ENCODE measurements at places on chromosomes 1 and 21. TPM values are rescaled to one million over a fixed set of nuclear protein-coding genes. Genes with fewer than 3 reads are reported as not detected.

PYCR2 gene
- 43.4 TPM for total RNA-seq

TTLL7 gene
- 0.98 TPM for total RNA-seq

HSD3B1 gene
- not detected for total RNA-seq

PHACTR4 gene
- 25.8 TPM for total RNA-seq

KIAA0040 gene
- total RNA-seq = 17.6 TPM

LYPD8 gene
- total RNA-seq = not detected

CDC7 gene
- 4.7 TPM for total RNA-seq

PROX1 gene
- 13.8 TPM for total RNA-seq

ATP1A2 gene
- not detected for total RNA-seq

NECTIN4 gene
- 0.65 TPM for total RNA-seq

AGL gene
- total RNA-seq = 12.3 TPM

GUCA2A gene
- total RNA-seq = not detected

TMPRSS2 gene
- not detected for total RNA-seq

TMEM269 gene
- total RNA-seq = not detected

CELA3B gene
- total RNA-seq = not detected

IVL gene
- not detected for total RNA-seq

NGF gene
- not detected for total RNA-seq

TMEM51 gene
- total RNA-seq = 12.4 TPM

ADAMTS5 gene
- total RNA-seq = under 0.01 TPM

IL10 gene
- not detected for total RNA-seq

KIF17 gene
- total RNA-seq = 11.8 TPM

B3GALT5 gene
- total RNA-seq = 0.10 TPM

RSPO1 gene
- not detected for total RNA-seq

ETV3L gene
- total RNA-seq = not detected

SLC6A17 gene
- 0.76 TPM for total RNA-seq

GCSAML gene
- total RNA-seq = not detected

AGTRAP gene
- total RNA-seq = 50.6 TPM

CACNA1S gene
- total RNA-seq = not detected

WNT2B gene
- total RNA-seq = 2.3 TPM

TFF3 gene
- 32.0 TPM for total RNA-seq

ATP1A4 gene
- not detected for total RNA-seq

SELENBP1 gene
- total RNA-seq = 4.2 TPM

CYP4A11 gene
- total RNA-seq = not detected

ANKRD34A gene
- total RNA-seq = 0.33 TPM

GUCA2B gene
- total RNA-seq = not detected

CCDC27 gene
- total RNA-seq = not detected

ARMH1 gene
- 0.33 TPM for total RNA-seq

ID3 gene
- 400 TPM for total RNA-seq

RHD gene
- not detected for total RNA-seq

MYOM3 gene
- total RNA-seq = not detected

IL24 gene
- not detected for total RNA-seq

C1orf226 gene
- total RNA-seq = 1.3 TPM

LCE1D gene
- not detected for total RNA-seq

MOB3C gene
- 7.5 TPM for total RNA-seq

RPE65 gene
- not detected for total RNA-seq

TMPRSS3 gene
- total RNA-seq = not detected

PCBP3 gene
- not detected for total RNA-seq

F13B gene
- total RNA-seq = not detected

PROK1 gene
- not detected for total RNA-seq

MPC2 gene
- 20.0 TPM for total RNA-seq

ADCY10 gene
- 0.48 TPM for total RNA-seq

LMOD1 gene
- total RNA-seq = under 0.01 TPM

AKR7A3 gene
- total RNA-seq = 0.57 TPM
